ENCODE measurements at places on chromosomes 11 and 22.

GRCh38 chr11:61403658-61404057, 11.3 kb downstream of the TMEM216 start:
- no peak for DNase-seq

- DNase-seq = no peak
Measured at GRCh38 chr22:25554238-25554671, 10.2 kb upstream of the GRK3 start.

DNA sequence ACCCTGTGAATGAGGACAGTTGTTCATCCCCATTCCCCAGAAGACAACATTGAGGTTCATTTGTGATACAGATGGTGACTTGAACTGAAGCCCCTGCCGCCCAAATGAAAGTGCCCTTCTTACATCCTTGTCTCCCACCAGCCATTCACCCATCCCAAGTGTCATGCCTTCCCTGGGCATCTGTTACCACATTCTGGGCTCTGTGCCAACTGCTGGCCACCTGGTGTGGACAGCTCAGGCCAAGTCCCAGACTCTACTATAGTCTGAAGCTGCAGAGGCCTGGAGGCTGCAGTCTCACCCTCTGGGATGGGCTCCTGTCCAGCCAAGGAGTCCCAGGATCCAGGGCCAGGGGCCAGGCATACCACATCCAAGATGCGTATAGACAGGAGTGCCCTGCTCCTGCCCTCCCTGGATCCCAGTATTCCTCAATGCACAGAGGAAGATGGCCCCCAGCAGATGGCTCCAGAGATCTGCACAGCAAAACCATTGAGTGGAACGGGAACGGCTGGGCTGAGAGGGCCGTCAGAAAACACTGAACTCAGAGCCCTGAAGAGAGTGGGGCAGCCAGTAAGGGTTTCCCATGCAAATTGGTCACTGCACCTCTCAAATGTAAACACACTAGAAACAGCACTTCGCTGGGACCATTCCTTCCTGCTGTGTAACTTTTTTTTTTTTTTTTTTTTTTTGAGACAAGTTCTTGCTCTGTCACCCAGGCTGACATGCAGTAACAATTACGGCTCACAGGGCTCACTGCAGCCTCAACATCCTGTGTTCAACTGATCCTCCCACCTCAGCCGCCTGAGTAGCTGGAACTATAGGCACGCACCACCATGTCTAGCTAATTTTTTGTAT, 22.8 kb downstream of the ARRB1 start:
- peak; percentile 82 for DNase-seq

DNA sequence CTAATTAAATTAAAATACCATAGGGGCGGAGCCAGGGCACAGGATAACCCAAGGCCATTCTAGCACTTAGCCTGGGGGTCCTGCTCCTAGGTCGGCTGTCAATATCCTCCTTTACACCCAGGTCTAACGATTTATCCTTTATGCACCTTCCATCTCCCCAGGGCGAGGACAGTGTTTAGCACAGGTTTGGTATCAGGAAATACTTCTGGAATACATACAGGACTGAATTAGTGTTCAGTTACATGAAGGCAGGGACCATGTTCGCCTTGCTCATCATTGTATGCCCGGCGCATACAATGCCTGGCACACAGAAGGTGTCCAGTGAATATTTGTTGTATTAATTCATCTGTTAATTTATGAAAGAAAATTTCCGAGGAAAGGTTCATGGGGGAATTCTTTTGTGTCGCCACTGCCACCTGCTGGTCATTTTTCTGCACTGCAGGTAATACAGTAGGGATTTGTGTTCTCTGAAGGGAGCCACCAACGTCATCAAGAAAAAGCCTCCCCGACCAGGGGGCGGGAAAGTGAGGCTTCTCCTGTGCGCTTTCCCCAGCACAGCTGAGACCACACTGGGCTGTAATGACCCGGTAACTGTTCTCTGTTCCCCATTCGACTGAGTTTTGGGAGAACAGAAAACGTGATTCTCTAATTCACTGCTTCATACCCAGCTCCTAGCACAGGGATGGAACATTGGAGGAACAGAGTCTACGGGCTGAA, 68.7 kb upstream of the ASPHD2 start:
- peak; percentile 85 for DNase-seq

- DNase-seq = peak; percentile 31
Measured at GRCh38 chr11:119056421-119056999, 495 bp downstream of the HYOU1 start.

DNA sequence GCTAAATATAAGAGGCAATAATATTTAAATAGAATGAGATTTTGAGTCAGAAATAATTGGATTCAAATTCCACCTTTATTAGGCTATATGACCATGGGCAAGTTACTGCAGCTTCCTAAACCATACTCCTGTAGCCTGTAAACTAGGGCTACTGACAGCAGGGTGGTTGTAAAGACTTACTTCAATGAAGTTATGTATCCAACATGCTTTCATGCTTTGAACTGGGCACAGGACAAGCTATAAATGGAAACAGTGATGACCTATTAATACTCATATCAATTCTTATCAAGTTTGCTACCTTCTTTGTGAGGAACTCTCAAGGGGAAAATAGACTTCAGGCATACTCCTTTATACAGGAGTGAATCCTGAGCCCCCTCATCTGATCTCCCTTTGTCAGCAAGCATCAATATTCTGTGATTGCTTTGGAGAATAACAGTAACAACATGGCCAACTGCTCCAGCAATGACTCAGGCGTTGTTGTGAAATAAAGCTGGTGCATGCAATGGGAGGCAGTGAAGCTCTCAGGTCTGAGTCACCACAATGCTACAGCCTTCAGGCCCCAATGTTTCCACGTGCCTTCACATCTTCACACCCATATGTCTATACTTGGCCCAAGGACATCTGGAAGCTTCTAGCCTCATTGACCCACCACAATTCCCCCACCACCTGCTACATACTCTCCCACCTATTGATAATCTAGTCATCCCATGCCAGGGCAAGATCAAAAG, 102.5 kb downstream of the KCNA4 start:
- no peak for DNase-seq

- peak; percentile 52 for DNase-seq
Measured at GRCh38 chr11:77402218-77402556, 71.7 kb downstream of the PAK1 start.

DNA sequence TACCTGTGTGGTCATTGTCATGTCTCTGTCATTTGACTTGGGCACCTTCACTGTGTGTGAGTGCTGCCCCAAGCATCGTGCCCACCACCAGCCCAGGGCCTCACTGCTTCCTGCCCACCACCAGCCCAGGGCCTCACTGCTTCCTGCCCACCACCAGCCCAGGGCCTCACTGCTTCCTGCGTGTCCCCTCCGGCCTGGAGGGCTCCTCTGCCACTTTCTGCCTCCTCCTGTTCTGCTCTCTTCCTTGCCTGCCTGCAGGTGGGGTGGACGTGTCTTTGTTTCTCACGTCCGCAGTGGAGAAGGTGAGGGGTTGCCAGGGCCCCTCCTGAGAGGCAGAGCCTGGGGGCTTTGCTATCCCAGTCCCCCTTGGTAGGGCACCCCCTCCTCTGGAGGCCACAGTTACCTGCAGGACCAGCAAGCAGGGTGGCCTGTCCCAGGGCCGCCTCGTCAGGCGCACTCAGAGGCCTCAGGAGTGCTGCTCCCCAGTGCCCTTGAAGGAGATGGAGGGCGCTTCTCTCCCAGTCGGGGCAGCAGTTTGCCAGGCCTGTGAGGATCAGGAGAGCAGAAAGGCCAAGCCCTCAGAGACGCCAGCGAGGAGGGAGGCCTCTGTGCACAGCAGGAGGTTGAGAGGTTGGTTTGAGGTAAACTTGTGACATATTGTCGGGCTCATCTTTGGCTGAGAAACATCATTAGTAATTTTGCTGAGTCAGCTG, 290.7 kb downstream of the TBC1D22A start:
- peak; percentile 20 for DNase-seq

- DNase-seq = no peak
Measured at GRCh38 chr11:34188181-34188580, 82.8 kb downstream of the NAT10 start.

- DNase-seq = no peak
Measured at GRCh38 chr11:35794850-35795249, 132.3 kb downstream of the TRIM44 start.

GRCh38 chr22:40241200-40241763, 63.6 kb downstream of the TNRC6B start:
- DNase-seq = no peak

DNA sequence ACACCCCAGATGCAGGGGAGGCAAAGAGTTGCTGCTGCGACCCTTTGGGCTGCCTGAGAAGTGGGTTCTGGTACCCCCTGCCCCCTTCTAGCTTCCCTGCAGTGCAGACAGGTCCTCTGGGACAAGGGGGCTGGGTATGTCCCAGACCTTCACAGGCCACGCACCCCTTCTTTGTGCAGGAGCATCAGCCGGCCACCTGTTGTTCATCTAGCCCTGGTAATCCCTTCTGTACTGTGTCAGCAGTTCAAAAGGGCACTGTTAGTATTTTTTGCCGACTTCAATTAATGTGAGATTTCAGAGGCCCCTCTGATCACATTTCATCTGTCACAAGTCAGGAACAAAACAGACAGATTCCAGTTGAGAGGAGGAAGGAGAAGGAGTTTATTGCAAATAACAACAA, 49.9 kb downstream of the ALX4 start:
- DNase-seq = peak; percentile 32

- DNase-seq = peak; percentile 44
Measured at GRCh38 chr11:109708184-109708583, 286.2 kb downstream of the C11orf87 start.

- DNase-seq = no peak
Measured at GRCh38 chr11:85709941-85710702, 24.1 kb upstream of the CCDC89 start.

DNA sequence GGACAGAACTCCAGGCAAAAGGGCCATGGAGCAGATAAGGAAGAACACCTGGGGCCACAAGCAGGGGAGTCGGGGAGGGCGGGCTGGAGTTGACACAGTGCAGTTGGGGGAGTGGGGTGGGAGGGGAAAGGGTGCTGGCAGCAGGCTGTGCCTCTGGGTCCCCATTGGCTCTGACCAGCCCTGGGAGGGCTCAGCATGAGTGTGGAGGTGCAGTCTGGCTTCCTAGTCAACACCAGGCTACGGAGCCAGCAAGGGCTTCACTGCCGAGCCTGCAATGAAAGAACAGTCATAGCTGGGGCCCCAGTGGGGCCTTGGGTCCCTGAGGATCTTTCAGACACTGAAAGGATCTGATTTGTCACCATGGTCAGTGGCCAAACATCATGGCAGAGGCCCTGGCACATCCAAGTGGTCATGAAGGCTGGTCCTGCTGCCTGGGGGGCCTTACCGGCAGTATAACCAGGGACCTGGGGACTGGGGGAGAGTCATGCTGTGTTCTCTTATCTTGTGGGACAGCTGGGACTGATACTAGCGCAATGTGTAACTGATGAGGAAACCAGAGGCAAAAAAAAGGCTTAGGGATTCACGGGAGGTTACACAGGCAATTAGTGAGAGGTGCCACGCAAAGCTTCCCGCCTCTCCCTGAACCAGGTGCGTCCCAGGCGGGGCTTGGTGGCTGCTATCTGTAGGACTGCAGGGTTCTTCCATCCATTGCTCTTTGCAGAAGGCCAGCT, 11.6 kb downstream of the SLC37A2 start:
- DNase-seq = no peak

DNA sequence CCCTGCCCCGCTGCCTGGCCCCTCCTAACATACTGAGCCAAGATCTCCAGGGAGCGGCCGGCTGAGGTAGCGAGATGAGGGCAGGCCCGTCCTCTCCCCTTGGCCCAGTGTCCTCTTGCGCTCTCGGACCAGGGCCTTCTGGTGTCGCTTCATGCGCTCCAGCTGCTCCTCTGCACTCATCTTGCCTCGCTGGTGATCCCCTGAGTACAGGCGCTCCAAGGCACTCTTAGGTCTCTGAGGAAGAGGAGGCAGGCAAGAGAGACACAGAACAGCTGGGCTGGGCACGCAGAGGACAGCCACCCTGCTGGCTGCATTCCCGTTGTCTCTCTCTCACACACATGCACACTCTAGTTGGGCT, 50.6 kb downstream of the C11orf58 start:
- DNase-seq = no peak

DNA sequence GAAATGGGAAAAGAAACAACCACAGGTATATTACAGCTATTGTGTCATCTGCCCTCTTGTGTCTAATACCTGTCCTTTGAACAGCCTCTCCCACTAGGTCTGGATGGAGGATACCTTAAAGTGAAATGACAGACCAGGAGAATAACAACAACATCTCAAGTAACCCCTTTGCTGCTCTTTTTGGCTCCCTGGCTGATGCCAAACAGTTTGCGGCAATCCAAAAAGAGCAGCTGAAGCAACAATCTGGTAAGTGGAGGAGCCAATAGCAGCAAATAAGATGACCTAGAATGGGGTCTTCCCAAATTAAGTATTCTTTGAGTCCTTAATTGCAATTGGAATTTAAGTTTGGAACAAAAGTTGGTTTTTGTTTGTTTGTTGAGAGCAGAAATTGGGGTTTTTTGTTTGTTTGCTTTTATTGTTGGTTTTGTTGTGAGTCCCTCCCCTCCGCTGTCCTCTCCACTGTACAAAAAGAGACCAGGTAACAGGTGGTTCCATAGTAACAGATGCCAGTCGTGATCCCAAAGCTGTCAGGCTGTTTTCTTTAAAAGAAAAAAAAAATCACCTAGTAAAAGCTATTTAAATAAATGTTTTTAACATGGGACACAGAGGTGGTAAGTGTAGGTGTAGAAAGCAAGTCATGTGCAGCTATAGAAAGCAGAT, 5.7 kb downstream of the UBE4A start:
- no peak for DNase-seq

DNA sequence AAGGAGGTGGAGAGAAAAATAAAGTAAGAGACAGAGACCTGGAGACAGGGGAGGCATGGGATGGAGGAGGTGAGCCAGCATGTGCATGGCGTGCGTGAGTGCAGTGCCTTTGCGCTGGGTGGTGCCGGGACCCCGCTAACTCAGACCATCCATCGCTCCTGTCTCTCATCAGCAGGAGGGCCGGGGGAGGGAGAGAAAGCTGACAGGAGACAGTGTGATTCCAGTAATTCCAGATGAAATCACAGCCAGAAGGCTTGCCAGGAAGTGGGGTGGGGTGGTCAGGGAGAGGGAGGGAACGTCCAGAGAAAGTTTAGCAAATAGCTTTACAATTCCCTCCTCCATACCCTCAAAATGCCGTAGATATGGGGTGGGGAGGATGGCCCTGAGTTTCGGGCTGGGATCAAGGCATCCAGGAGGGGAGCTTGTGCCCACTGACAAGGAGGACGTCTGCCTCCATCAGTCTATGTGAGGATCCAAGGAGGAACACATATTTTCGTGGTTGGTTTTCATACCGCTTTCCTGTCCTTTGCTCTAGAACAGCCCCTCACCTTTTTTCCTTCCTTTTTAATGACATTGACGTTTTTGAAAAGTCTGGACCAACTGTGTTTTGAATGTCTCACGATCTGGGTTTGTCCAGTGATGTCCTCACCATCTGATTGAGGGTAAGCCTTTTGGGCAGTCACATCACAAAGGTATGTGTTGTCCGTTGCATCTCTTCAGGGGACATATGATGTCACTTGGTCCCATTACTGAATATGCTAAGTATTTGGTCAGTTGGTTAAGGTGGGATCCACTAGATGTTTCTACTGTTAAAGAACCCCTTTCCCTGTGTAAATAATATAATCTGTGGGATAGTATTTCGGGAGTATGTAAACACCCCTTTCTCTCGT, 567.3 kb downstream of the MIAT start:
- DNase-seq = no peak

- no peak for DNase-seq
Measured at GRCh38 chr11:14645015-14645912, 1.7 kb downstream of the PDE3B start.

- no peak for DNase-seq
Measured at GRCh38 chr11:16880184-16880801, 133.9 kb downstream of the PLEKHA7 start.
